Activated CD4-positive, CD25-positive, alpha-beta regulatory T cell treated with anti-CD3 and anti-CD28 coated beads, Interleukin-2, amount 50 U/mL, for 24 hours (primary cell): ENCODE measurements at places on chromosomes 6 and 20.

GRCh38 chr6:132814716-132815570 lies 574 bp downstream of the RPS12 start:
- peak; percentile 1 for ATAC-seq

DNA sequence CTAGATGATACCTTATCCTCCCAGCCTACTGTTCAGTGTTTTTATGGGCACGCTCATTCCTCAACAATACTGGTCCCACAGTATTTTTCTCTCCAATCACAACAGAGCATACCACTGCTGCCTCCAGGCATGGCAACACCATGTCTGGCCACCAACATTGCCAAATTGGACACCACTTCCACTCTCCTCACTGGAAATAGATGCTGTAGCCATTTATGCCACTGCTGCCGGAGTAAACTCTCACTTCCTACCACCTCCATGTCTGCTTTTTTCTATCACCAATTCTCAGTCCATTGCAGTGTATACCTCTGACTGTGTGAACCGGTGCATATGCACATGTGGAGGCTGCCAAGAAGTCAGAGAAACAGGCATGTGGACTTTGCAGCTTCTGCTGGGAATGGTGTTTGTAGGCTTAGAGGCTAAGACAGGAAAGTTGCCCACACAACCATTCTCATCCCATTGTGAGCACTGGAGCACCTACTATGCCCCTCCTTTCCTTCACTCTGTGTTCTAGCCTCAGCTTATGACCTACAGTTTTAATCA lies 14.4 kb downstream of the PI3 start:
- ATAC-seq = no peak

GRCh38 chr6:137486416-137486815 lies 7.8 kb downstream of the OLIG3 start:
- no peak for ATAC-seq

GRCh38 chr6:161833099-161833860 lies 559.4 kb upstream of the AGPAT4 start:
- ATAC-seq = no peak

GRCh38 chr20:59733351-59733750 lies 129.0 kb downstream of the PHACTR3 start:
- ATAC-seq = no peak

DNA sequence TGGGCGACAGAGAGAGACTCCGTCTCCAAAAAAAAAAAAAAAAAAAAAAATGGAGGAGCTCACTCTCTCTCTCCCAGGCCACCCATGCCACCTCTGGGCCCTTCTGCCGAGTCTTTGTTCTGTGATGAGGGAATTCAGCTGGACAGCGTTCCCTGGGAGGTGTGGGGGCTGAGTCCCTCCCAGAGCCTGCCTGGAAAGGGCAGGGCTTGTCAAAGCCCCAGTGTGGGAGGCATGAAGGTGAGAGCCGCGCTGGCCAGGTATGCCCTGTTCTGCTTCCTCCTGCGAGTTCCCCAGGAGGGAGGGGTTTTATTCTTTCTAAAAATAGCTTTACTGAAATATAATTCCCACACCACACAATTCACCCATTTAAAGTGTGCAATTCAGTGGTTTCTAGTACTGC lies 69.6 kb downstream of the TMEM242 start:
- no peak for ATAC-seq

- ATAC-seq = no peak
Observed at GRCh38 chr6:148805777-148806176, 58.9 kb downstream of the UST start.

GRCh38 chr6:129744201-129744879 lies 34.4 kb upstream of the ARHGAP18 start:
- no peak for ATAC-seq

DNA sequence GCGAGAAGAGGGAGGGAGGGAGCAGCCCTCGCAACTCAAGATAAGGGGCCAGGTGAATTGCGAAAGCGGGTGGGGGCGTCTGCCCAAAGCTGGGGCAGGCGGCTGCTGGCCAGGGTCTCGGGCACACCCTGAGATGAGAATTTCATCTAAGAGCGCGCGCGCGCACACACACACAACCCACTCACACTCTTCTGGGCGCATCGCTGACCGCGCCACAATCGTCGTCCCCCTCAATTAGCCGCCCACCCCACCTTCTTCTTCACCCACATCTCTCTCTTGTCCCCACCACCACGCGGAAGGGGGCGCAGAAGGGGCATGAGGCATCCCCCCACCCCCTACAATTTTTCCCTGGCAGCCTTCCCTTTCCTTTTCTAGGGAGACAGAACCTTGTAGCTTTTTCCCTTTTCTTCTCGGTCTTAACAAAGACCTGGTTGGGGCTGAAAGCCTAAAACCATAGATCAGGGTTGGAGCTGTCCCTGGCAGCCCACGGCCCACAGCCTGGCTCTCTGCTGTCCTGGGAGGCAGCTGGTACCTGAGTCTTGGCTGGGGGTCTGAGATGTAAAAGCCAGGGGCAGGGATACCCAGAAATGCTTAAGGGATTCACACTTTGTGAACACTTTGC lies 737 bp upstream of the PTPRT start:
- ATAC-seq = no peak

GRCh38 chr6:128572294-128572693 lies 51.9 kb upstream of the PTPRK start:
- ATAC-seq = no peak

- no peak for ATAC-seq
Observed at GRCh38 chr20:44154521-44155001, 32.4 kb downstream of the JPH2 start.
